ENCODE measurements at places on chromosomes 3 and 15.

GRCh38 chr15:100681335-100681746 lies 79.0 kb downstream of the ASB7 start:
- DNase-seq = no peak

- no peak for DNase-seq
These were observed 33.7 kb downstream of the THRB start for GRCh38 chr3:24460974-24461373.

DNA sequence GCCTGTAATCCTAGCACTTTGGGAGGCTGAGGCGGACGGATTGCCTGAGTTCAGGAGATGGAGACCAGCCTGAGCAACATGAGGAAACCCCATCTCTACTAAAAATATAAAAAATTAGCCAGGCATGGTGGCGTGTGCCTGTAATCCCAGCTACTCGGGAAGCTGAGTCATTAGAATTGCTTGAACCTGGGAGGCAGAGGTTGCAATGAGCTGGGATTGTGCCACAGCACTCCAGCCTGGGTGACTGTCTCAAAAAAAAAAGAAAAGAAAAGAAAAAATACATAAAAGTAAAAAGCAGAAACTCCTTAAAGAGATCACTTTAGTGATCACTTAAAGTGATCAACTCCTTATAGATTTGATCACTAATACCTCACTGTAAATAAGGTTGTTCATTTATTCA lies 78.0 kb downstream of the GMPS start:
- peak; percentile 20 for DNase-seq

DNA sequence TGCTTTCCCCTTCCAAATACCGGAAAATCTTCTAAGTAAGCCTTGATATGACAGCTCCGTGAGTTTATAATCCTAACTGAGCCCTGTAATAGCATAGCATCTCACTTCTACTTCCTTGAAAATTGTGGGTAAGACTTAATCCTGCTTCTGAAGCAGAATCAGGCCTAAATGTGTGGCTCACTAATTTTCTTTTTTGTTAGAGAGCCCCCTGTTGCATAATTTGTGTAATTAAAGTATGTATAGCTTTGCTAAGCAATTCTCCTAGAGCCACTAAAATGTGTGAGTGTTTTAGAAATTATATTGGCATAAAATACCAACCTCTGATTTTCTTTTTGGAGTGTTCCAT lies 304.4 kb downstream of the FGF12 start:
- no peak for DNase-seq

- DNase-seq = no peak
These were observed 27.2 kb upstream of the PIGZ start for GRCh38 chr3:196995646-196996355.

GRCh38 chr3:8561370-8561769 lies 59.7 kb downstream of the LMCD1 start:
- no peak for DNase-seq

DNA sequence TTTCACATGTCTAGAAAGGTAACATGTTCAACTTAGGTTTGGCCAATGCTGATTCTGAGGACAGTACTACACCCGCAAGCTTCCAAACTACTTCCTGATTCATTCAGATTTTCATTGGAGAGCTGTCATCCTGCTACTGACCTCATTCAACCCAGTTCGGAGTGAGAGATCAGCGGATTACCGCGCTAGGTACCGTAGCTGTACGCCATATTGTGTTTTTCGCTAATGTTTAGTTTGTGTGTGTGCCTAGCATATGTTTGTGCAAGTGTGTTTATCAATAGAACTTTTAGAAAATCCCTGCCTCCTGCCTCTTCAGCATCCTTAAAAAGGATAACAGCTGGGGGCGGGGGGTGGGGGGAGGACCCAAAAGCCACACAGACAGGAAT lies 1.1 kb downstream of the ZBTB20 start:
- peak; percentile 74 for DNase-seq

All from AG10803 (cell line).